CD8-positive, alpha-beta memory T cell (primary cell): ENCODE measurements at places on chromosomes 12 and 14. TPM values are rescaled to one million over a fixed set of nuclear protein-coding genes. Genes with fewer than 3 reads are reported as not detected.

Gene CLEC2B
- polyA plus RNA-seq, result 72.9 TPM

Gene PLEK2
- 0.58 TPM for polyA plus RNA-seq

Gene HVCN1
- 17.6 TPM for polyA plus RNA-seq

Gene CFAP251
- not detected for polyA plus RNA-seq

Gene SLC6A15
- polyA plus RNA-seq, result not detected
